ENCODE measurements at places on chromosomes 1 and 21.

DNA sequence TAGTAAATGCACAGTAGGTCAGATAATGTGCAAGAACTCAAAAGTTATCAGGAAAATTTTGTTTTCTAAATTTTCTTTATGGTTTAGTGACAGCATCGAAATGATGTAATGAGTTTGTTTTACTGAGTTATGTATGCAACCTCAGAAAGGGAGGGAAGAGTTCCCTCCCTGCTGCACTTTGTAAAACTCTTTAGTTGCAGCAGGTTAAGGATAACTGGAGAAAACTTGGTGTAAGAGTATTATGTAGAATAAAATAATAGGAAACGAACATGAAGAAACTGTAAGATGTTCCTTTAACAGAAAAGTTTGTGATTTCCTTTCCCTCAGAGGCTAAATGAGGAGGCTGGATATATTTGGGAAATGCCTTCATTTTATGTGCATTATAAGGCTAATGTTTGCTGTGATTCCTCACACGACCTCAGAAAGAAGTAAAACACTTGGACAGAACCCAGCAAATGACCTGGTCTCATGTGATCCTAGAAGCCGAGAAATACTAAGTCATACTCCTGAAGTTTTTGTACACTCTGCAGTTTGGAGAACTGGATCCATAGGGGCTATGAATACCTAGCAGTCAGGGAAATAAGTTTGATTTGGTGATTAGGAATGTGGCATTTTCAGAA is 35.4 kb downstream of the ADGRL2 start:
- no peak for DNase-seq

- DNase-seq: no peak
These were observed 52.4 kb upstream of the LRP8 start for GRCh38 chr1:53380296-53380695.

- DNase-seq: no peak
These were observed 52.1 kb downstream of the SLC35D1 start for GRCh38 chr1:67001682-67002425.

DNA sequence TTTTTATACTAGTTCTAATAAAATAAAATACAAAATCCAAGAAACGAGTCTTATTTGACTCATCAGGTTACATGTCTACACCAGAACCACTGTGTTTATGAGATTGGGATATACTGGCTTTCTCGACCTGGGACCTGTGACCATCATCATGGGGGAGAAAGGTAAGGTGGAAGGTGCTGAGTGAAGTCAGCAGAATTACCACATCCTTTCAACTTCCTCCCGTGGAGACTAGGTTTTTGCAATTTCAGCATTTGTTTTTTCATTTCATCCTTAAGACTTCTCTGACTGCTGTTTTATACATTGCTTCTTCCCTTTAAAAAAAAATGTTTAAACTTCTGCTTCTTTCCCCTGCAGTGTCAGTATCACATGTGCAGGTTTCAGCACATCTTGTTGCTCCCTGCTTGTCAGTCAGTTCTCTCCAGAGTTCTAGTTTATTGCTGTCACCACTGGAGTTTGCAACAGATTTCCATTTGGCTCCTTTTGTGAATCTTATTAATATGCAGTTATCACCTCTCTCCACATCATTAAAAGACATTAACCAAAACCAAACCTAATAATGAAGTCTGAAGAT is 60.4 kb upstream of the HAO2 start:
- no peak for DNase-seq

GRCh38 chr1:197987294-197987693 is 70.1 kb downstream of the LHX9 start:
- no peak for DNase-seq

- no peak for DNase-seq
These were observed 16.7 kb upstream of the PDE9A start for GRCh38 chr21:42636520-42637266.

DNA sequence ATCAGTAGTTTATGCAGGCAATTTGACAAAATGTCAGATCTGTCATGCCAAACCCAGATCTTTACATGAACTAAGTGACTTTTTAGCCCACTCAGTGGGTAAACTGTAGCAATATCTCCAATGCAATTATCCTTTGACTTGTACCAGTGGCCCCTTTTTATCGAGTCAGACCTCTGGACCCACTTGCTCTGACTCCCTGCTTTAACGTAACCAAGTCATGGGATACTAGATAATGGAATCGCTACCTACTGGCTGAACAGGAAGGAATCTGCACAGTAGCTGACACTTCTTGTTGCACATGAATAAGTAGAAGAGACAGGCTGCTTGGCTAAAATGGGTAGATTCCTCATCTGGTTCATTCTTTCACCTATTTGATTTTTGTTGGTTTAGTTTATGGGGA is 128.4 kb upstream of the LYPLAL1 start:
- no peak for DNase-seq

- no peak for DNase-seq
These were observed 48.3 kb downstream of the CLIC4 start for GRCh38 chr1:24793447-24794129.

DNA sequence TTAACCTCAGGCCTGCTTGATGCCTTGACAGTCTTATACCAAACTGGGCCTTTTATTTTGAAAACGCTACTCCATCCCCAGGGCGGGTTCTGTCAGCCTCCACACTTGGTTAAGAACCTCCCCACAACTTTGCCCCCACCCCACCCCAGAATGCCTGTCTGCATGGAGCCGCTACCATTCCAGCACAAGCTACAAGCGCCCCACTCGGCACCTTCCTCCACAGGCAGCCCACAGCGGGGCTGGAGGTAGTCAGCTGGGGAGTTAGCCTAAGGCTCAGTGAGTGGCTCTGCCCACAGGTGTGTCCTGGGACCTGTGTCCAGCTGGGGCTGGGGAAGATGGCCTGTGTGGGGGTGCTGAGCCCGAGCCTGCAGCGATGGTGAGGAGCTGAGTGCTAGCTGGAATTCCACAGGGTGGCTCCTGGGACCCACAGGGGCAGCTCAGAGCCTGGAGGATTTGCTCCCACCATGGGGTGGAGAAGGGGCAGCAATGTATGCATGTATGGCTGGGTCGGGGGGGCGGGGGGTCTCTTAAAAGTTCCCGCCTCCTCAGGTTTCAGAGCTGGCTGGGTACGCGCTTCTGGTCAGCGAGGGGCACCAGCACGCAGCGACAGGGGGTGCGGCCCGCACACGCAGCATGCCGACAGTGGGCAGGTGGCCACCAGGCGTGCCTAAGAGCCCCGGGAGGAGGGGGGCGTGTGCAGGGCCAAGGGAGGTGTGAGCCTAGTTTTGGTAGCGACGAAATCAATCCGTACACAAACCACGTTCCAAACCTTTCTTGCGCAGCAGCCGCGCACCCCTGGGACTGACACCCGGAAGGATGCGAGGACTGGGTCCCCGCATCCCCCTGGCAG is 917 bp downstream of the ETNK2 start:
- DNase-seq: no peak

- no peak for DNase-seq
These were observed 44.1 kb upstream of the ARHGEF16 start for GRCh38 chr1:3410142-3410925.

DNA sequence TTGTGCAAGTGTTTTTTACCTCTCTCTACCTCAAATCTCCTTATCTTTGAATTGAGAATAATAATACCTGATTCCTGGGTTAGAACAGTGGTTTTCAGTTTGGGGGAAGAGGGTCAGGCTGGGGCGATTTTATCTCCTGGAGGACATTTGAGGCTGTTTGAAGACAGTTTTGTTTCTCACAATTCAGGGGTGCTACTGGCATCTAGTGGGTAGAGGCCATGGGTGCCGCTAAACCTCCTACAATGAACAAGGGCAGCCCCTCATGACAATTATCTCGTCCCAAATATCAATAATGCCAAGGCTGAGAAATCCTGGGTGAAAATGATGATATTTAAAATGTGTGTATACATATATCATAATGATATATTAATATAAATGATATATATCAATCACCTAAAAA is 139.1 kb upstream of the USH2A start:
- DNase-seq: no peak

DNA sequence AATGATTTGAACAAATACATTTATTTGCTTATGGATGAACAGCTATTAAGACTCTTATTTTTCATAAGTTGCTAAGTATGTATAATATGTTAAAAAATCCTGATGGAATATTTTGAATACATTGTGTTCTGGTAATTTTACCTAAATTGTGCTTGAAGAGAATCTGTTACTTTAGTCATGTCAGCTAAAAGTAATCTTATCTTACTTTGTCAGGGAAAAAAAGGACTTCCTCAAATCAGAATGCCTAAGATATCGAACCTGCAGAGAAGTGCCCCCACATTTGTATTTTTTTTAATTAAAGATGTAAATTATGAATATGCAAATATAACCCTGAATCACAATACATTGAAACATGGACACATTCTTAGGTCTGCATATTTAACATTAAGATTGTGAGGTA is 1331.7 kb downstream of the MRPL39 start:
- DNase-seq: no peak

DNA sequence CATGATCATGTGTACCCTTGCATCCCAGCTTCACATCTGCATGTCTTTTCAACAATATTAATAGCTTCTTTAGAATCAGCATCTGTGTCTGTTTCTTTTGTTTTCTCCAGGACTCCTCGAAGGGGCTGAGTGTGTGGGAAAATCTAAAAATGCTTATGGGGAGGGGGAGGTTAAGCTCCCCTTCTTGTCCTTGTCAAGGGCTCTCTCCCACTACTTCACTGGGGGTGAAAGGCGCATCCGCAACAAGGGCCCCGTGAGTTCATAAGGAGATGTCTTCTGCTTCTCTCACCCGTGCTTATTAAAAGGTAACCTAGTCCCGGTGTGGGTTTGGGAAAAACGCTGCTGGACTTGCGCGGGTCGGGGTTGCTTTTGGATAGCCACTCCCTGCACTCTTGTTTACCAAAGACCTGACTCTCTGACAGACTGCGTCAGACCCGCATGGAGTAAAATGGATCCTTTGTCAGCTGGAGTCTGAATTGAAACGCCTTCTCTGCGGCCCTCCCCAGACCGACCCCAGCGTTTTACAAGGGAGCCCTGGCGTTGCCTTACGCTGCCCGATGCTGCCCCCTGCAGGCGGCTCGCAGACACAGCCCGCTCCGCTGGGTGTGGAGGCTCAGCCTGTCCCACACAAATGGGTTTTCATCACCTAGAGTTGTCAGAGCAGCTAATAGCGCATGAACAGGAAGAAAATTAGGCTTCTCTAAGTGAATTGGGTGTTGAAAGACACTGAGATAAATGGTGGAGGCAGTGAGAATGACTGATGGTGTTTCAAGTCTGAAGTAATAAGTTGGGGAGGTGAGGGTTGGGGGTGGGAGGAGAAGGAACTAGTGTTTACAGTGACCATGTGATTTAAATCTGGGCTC is 53.8 kb downstream of the IER5 start:
- peak; percentile 69 for DNase-seq

DNA sequence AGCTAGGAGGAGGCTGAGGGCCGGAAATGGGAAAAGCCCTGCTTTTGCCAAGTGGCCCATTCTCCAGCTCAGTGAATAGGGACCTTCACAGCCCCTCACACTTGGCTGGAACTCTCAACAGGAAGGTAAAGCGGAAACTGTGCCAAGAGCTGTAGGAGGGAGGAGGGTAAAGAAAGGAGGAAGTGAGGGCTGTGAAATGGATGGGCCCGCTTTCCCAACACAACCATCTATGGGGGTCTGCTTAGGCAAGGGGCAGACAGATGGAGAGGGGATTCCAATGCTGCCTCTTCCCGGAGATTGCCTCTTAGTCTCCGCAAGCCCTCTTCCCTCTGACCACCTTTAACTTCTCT is 5.2 kb downstream of the INKA2 start:
- no peak for DNase-seq

GRCh38 chr1:198772626-198773025 is 133.8 kb downstream of the PTPRC start:
- no peak for DNase-seq

- DNase-seq: no peak
These were observed 76.4 kb downstream of the TTC3 start for GRCh38 chr21:37149411-37149810.

GRCh38 chr1:158396646-158397045 is 2.6 kb downstream of the OR10T2 start:
- no peak for DNase-seq

GRCh38 chr21:43723648-43724047 is 4.7 kb downstream of the PDXK start:
- no peak for DNase-seq

DNA sequence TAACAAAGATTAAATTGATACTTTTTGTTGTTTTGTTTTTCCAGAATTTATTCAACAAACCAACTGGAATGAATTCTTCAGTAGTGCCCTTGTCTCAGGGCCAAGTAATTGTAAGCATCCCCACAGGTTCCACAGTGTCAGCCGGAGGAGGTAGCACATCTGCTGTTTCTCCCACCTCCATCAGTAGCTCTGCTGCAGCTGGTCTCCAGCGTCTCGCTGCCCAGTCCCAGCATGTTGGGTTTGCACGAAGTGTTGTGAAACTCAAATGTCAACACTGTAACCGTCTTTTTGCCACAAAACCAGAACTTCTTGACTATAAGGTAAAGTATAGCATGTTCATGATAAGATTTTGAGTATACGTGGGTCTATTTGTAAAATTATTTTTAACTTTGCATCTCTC is 118.5 kb downstream of the ZMYM4 start:
- DNase-seq: no peak

DNA sequence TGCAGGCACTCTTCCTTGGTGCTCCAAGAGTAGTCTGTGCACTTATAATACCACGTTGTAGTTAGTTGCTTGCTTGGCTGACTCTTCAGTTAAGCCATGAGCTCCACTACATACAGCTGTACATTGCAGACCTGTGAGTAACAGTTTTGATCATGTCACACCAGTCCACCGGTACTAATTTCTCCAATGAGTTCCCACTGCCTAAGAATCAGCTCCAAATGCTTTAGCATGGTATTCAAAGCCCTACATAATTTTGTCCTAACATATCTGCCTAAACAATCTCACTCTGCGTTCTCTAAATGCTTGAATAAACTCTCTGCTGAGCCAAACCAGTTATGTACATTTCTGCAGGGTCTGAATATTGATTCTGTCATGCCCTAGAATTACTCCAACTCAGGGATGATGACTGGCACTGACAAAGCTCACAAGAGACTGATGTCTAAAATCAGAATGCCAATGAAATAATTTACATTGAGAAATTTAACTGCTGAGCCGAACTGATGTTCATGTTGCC is 200.7 kb downstream of the LHX8 start:
- DNase-seq: no peak

- no peak for DNase-seq
These were observed 24.2 kb upstream of the CTBS start for GRCh38 chr1:84598418-84598817.

DNA sequence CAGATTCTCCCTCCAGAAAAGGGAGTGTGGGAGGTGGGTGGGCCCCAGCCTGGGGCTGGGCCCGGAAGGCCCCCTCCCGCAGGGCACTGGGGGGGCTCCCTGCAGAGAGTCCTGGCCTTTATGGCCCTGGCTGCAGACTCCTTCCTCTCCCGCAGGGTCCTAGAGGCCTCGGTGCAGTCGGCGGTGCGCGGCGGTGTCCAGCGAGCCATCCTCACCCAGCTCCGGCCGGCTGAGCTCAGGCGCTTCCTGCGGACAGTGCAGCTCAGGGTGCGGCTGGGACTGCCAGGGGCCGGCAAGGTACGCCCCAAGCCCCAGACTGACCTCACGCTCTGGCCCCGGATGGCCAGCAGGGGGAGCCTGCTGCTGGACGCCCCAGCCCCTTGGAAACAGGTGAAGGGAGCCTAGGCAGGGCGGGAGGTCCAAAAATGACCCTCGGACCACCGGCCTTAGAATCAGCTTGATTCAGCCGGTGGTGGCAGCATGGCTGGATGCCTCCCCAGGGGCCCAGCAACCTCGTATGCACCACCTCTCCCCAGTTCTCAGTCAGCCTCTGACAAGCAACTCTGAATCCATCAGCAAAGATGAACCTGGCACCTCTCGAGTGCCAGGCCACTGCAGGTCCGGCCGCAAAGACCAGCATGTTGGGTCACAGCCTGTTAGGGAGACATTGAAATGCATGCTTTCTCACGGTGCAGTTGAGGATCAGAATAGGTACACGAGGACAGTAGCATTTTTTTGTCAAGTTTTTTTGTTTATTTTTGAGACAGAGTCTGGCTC is 20.6 kb downstream of the MTHFR start:
- DNase-seq: no peak

Measured in stimulated activated CD4-positive, alpha-beta T cell treated with anti-CD3 and anti-CD28 coated beads, TNF-alpha, amount 100 ng/mL, for 1 hour (primary cell).